B cell (primary cell): ENCODE measurements at places on chromosomes 7 and 10. TPM values are rescaled to one million over a fixed set of nuclear protein-coding genes. Genes with fewer than 3 reads are reported as not detected.

GRCh38 chr10:61329854-61330253, 123.3 kb downstream of the TMEM26 start:
- H3K4me3 ChIP-seq: no peak overlapping the region
- H3K27me3 ChIP-seq: no peaks in the 10 kb centered on the region
- no peak overlapping the region for H3K27ac ChIP-seq
- no peaks in the 10 kb centered on the region for H3K36me3 ChIP-seq
- no peak for DNase-seq

GRCh38 chr10:60735244-60735643, 43.0 kb upstream of the CDK1 start:
- H3K27me3 ChIP-seq: peaks cover 24% of the 10 kb centered on the region
- no peaks in the 10 kb centered on the region for H3K36me3 ChIP-seq
- H3K4me3 ChIP-seq: no peak overlapping the region

DNA sequence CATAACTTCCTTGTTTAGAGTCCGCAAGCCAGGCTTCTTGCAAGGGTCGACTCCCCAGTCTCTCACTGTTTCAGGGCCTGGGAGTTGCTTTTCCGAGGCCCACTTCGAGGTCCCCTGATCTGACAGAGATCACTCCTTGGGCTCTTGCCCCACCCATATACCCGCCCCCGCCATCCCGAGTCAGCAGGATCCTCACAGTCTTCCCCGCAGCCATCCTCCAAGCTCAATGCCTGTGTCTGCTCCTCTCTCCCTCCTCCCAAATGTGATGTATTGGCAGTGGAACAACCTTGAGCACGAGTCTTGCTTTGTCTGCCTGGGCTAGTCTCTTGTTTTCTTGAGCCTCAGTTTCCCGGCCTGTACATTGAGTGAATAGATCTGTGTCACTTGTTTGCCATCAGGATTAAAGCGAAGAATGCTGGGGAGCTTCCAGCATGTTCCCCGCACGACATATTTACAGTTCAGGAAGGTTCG, 2.4 kb upstream of the HMX2 start:
- DNase-seq: no peak
- no peak overlapping the region for H3K4me3 ChIP-seq
- peaks cover 72% of the 10 kb centered on the region for H3K27me3 ChIP-seq
- H3K4me1 ChIP-seq: peaks cover 86% of the 10 kb centered on the region
- no peaks in the 10 kb centered on the region for H3K36me3 ChIP-seq

DNA sequence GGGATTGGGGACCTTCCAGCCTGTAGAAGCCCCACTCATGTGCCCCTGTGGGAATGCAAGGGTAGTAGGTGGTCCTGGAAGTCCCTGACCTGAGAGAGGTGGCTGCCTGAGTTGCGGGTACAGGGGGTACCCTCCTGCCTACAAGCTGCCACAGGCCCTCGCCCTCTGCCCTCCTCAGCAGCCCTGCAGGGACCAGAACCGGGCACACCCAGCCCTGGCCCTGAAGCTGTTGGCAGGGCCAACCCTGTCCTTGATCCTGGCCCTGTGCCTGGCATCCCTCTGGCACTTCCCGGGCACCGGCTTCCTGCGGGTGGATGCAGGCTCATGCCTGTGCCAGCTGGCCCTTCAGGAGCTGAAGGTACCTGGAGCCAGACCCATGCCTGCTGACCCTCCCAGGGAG, 54.9 kb upstream of the ELN start:
- no peaks in the 10 kb centered on the region for H3K27me3 ChIP-seq
- no peaks in the 10 kb centered on the region for H3K36me3 ChIP-seq
- DNase-seq: peak; percentile 1
- no peak overlapping the region for H3K27ac ChIP-seq

DNA sequence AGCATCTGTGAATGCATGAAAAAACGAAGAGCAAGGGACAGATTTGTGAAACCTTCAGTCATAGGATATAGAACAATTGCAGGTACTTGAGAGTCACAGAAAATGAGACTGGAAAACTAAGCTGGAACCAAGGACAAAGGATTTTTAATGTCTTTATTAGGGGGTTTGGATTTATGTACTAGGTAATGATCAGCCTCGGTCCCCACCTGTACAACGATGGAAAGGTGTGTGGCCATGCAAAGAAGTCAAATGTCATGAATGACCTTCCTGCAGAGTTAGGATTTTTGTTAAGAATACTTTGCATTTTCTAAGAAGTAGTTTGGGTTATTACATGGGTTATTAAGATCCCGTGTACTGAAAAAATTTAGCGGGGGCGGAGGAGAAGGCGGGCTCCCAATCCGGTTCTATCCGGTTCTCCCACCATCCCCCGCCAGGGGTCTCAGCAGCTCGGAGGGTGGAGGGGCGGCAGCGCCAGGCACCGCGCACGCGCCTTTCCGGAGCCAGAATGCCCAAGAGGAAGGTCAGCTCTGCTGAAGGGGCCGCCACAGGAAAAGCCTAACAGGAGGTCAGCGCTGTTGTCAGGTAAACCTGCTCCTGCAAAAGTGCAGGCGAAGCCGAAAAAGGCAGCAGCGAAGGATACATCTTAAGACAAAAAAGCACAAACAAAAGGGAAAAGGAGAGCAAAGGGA, 327.5 kb upstream of the PLXDC2 start:
- no peak overlapping the region for H3K4me3 ChIP-seq
- no peaks in the 10 kb centered on the region for H3K36me3 ChIP-seq
- H3K27ac ChIP-seq: no peak overlapping the region
- DNase-seq: no peak

DNA sequence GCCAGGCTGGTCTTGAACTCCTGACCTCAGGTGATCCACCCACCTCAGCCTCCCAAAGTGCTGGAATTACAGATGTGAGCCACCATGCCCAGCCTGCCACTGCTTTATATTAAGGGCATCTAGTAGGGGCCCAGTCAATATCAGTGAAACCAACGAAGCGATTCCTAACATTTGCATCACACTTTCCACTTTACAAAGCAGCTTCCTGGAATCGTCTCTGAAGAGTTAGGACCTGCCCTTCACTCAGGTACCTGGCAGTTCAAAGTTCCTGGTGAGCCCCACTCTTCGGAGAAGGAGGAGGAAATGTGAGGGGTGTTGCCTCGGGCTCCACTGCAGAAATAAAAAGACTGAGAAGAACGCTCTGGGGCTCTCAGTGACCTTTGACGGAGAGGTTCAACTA, 31.1 kb upstream of the EZH2 start:
- no peaks in the 10 kb centered on the region for H3K27me3 ChIP-seq
- H3K27ac ChIP-seq: no peak overlapping the region
- H3K4me1 ChIP-seq: peaks cover 30% of the 10 kb centered on the region
- H3K36me3 ChIP-seq: no peaks in the 10 kb centered on the region
- peak; percentile 19 for DNase-seq
- no peak overlapping the region for H3K4me3 ChIP-seq

DNA sequence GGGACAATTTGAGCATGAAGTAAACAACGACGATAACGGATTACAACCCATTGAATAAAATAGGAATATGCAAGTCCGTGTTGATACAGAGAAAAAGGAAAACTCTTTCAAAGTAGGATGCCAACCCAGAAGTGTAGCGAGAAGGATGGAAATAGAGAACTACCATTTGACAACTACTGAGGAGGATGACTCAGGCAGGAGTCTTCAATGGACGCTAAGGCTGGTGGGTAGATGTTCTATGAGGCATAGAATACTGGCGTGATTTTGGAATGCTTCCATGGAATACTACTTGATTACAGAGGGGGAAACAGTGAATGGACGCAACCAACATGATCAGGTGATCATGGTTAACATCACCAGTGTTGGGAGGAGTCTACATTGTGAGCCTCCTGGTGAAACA, 828 bp upstream of the CFAP70 start:
- H3K4me3 ChIP-seq: no peak overlapping the region
- no peak overlapping the region for H3K27ac ChIP-seq
- H3K36me3 ChIP-seq: no peaks in the 10 kb centered on the region
- H3K4me1 ChIP-seq: peaks cover 11% of the 10 kb centered on the region
- no peak for DNase-seq
- no peaks in the 10 kb centered on the region for H3K27me3 ChIP-seq

DNA sequence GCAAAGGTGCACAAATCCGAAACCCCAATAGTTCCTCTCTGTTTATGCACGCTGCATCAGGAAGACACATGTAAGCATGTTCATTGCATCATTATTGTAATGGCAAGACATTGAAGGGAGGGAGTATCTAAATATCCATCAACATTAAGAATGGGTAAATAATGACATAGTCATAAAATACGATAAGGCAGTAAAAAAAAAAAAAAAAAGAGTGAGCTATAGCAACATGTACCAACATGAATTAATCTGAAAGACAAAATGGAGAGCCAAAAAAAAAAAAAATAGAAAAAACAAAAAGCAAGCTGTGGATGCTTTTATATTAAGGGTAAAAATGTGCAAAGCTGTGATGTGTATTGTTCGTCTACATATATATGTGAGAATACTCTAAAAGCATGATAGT, 70.2 kb upstream of the ABLIM1 start:
- no peaks in the 10 kb centered on the region for H3K27me3 ChIP-seq
- H3K27ac ChIP-seq: no peak overlapping the region
- H3K4me1 ChIP-seq: no peaks in the 10 kb centered on the region
- no peak for DNase-seq

GRCh38 chr10:13637303-13637856, 50.6 kb downstream of the PRPF18 start:
- peaks cover 14% of the 10 kb centered on the region for H3K36me3 ChIP-seq
- no peak overlapping the region for H3K4me3 ChIP-seq
- no peaks in the 10 kb centered on the region for H3K4me1 ChIP-seq

DNA sequence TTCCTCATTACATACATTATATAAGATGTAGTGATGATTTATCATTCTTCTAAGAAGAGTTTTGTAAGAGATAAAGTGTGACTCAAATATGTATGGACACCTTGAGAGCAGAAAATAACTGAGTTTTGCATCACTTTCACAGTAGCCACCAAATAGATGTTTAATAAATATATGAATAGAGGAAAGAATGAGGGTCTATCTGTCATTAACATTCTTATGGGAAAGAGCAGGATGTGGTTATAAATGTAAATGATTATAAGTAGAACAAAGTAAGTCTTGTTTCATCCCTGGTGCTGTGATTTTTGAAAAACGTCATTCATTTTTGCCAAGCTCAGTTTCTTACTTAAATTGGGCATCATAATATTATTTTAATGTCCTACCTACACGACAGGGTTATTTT, 15.0 kb upstream of the CRPPA start:
- H3K27me3 ChIP-seq: no peaks in the 10 kb centered on the region
- no peak for DNase-seq
- no peak overlapping the region for H3K4me3 ChIP-seq
- H3K36me3 ChIP-seq: no peaks in the 10 kb centered on the region

GRID2IP gene
- total RNA-seq: 1.7 TPM in 2 replicates

ASIC3 gene
- total RNA-seq: 2.9 and 4.8 TPM in 2 replicates

VPS37D gene
- 0.71 and 0.78 TPM in 2 replicates for total RNA-seq

SUN3 gene
- total RNA-seq: not detected in 2 replicates

WDR86 gene
- 1.4 and 1.7 TPM in 2 replicates for total RNA-seq

SAP25 gene
- total RNA-seq: 46.3 and 51.7 TPM in 2 replicates

CCDC136 gene
- total RNA-seq: 12.4 and 13.9 TPM in 2 replicates

SLC16A12 gene
- total RNA-seq: not detected in 2 replicates
